ENCODE measurements at places on chromosomes 2 and 18. TPM values are rescaled to one million over a fixed set of nuclear protein-coding genes. Genes with fewer than 3 reads are reported as not detected.

LYPD6 gene
- total RNA-seq = 3.0 TPM

GLI2 gene
- 0.45 TPM for total RNA-seq

DNA sequence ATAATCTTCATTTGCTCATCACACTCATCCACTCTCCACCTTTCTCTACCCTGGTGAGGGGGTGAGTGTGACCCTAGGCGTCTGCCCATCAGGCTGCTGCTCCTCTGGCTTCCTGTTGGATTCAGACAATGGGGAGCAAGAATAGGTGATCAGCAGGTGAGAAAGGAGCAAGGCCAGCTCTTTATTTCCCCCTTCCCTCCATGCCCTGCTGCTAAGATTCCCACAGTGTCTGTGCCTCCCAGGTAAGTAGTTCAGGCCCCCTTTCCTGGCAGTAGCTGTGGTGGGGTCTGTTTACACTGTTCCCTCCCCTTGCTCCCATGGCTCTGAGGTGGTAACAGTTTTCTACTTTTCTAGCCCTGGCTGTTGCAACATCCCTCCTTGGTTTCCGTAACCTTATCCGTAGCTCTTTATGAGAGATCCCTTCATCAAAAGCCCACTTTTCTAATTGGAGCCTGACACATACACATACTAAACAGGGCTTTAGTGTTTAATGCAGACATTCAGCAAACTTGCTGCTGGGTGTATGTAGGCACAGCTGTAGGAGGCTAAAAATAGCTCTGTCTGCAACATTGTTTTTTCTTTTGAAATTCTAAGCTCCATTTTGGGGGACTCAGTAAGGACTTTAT lies 27.5 kb downstream of the MAP2 start:
- ATAC-seq = peak; percentile 92

- ATAC-seq = no peak
Observed at GRCh38 chr2:220450846-220451245, 823.4 kb downstream of the SLC4A3 start.
